HFFc6 (cell line): ENCODE measurements at places on chromosomes 1 and 21. TPM values are rescaled to one million over a fixed set of nuclear protein-coding genes. Genes with fewer than 3 reads are reported as not detected.

GRCh38 chr1:199463521-199464127 lies 563.9 kb upstream of the NR5A2 start:
- peak; percentile 73 for DNase-seq

DNA sequence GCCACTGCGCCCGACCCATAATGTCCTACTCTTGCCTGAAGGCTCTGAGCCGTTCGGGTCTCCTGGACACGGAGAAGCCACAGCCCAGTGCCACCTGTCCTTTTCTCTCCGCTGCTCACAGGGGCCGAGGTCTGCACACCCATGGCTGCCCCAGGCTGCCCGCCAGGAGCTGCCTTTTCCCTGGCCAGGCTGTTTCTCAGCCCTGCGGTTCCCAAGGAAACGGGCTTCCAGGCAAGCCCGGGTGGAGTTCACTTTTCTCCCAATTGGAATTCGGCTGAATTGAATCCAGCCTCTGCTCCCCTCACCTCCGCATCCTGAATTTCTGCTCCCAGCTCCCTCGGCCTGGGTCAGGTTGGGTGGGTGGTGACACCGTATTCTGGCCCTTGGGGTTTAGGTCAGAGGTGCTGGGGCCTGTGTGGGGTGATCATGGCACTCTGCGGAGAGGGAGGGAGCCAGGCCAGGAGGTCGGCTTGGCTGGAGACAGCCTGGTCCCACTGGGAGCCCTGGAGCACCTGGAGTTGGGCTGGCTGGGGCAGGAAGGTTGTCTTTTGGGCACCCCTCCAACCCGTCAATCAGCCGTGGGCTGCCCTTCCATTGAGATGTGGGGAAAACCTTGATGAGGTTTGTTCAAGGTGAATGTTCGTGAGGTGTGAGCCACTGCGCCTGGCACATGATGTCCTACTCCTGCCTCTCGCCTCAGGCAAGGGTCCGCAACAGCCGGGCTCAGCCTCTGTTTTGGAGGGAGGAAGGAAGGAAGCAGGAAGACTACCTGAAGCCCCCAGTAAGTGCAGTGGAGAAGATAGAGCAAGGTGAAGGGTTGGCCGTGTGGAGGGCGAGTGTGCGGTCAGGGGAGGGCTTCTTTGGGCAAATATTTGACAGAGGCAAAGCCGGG lies 25.1 kb downstream of the RRP1 start:
- no peak for DNase-seq

- no peak for DNase-seq
Observed at GRCh38 chr1:110476028-110476765, 25.2 kb downstream of the PROK1 start.

GRCh38 chr21:15243406-15243805 lies 178.6 kb upstream of the NRIP1 start:
- no peak for DNase-seq

- no peak for DNase-seq
Observed at GRCh38 chr1:27150641-27151040, 4.3 kb downstream of the SLC9A1 start.

DNA sequence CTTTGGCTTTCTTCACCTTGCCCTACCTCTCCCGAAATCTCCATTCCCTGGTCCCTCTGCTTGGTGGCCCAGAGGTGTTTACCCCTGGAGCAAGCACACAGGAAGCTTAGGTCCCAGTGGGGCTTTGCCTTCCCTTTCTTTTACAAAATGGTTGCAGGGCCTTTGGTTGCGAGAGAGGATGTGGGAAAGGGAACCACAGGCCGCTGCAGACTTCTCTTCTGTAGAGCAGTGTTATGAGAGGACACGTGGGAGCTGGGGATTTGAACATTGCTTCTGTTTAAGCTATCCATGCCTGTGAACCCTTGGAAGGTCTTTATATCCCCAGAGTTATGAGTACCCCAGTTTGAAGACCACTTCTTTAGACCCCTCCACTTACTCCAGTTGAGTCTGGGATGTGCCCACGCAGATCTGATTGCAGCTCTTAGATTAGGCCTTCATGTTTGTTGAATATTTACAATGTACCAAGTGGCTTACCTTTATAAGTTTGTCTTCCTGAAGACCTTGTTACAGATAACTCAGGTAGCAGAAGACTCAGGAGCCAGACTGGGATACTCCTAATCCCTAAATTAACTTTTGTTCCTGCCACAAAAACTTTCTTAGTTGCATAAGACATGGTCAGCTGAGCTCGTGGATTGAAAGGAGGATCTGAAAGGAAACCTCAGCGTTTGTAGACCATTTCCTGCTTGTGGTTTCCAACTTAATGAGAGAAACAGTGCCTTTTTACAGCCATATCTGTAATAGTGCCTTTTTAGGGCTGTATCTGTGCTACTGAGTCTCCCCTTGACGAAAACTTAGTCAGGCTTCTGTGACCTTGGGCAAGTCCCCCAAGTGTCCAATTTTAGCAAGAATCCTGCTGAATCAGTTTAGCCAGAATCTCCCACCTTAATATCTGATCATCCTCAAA lies 21.9 kb upstream of the IVNS1ABP start:
- no peak for DNase-seq

- DNase-seq, result no peak
Observed at GRCh38 chr21:44865561-44866280, 7.8 kb downstream of the PTTG1IP start.

DNA sequence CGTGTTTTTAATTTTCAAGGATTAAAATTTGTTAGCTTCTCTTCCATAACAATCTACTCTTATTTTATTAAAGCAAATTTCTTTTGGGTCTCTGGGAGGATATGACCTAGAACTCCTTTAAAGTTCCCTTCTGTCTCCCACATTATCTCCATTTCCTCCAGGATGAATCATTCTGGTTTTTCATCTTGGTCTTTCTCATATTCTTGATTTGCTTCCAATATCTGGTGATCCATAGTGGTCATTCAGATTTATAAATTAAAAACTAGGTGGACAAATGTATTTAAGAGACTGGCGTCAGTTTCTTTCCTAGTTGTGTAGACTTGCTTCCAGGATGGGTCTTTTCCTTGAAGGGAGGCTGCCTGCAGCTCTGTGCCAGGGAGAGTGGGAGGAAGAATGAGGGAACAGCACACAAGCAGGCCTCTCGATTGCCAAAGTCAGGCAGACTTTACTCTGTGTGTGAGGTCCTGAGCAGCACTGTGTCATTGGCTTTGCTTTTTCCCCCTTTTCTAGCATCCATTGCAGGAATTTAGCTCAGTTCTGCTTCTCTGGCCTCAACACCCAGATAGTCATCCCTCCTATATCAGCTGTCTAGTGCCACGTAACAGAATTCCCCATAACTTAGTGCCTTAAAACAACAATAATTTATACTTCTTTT lies 48.1 kb upstream of the FOXO6 start:
- DNase-seq, result no peak

DNA sequence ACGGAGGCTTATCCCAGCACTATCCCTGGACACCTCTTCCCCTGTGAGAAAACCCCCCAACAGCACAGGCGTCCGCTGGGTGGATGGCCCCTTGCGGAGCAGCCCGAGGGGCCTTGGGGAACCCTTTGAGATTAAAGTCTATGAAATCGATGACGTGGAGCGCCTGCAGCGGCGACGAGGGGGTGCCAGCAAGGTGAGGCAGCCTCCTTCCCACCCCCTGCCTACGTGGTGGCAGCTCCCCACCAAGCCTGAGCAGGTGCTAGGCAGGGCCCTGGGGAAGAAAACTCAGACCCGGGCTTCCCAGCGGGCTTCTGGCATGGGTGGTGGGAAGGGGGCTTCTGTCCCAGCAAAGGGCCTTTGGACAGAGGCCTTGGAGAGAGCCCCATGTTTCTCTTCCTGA lies 543.3 kb downstream of the KIF26B start:
- DNase-seq, result no peak

DNA sequence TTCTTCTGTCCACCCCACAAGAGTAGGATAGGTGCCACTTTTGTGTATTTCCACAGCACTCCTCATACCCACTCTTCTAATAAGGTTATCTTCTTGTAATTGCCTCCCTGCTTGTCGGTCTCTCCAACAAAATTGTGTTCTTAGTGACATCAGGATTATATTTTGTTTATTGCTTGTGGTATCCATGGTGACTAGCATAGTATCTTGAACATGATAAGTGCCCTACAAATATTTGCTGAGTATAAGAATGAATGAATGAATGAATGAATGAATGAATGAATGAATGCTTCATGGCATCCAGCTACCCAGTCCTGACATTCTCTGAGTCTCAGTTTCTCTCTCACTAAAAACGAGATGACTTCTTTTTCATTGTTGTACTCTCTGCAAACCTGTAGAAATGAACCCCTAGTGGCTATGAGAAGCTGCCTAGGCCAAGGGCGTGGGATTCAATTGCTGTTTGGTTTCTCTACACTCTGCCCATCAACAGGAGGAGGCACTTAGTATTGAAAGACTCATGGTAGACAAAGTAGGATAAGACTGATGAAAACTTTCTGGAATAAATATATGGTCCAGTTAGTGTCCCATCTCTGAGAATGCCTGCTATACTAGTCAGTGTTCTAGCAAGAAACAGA lies 121.0 kb downstream of the TMEM53 start:
- no peak for DNase-seq

- no peak for DNase-seq
Observed at GRCh38 chr1:226578946-226579578, 30.5 kb downstream of the STUM start.

GRCh38 chr1:27967884-27968466 lies 8.2 kb downstream of the XKR8 start:
- DNase-seq, result no peak

GRCh38 chr1:177287994-177288393 lies 117.2 kb downstream of the BRINP2 start:
- no peak for DNase-seq

DNA sequence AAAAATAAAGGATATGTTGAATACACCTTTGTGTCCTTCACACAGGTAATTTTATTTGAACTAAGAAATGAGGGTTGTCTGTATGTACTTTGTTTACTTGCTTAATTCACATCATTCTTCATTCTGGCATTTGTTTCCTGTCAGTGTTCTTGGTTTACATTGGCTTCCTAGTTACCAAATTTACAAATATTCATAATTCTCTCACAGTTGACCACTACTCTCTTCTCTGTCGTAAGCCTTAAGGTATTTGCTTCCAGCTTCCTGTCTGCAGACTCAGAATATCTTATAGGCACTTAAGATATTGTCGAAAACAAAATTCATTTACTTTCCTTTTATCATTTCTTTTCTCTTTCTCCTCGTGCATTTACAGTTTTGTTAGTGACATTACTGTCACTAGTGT lies 15.9 kb downstream of the RNPC3 start:
- DNase-seq, result no peak

DNA sequence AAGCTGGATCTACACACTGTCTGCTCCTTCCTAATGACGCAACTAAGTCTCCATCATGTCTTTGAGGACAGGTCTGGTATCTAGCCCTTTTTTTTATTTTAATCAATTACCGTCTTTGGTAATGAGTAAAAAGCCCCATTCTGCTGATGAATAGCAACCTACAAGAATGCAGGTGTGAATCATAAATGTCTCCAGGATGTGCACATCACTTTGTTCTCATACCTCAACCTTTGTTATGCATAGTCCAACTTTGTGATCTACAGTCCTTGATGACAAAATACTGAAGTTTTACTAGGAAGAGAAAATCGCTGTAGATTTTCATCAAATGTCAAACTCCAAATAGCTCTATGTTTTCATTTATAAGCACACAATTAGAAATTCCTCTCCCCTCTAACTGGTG lies 39.3 kb downstream of the PLPPR5 start:
- no peak for DNase-seq

DNA sequence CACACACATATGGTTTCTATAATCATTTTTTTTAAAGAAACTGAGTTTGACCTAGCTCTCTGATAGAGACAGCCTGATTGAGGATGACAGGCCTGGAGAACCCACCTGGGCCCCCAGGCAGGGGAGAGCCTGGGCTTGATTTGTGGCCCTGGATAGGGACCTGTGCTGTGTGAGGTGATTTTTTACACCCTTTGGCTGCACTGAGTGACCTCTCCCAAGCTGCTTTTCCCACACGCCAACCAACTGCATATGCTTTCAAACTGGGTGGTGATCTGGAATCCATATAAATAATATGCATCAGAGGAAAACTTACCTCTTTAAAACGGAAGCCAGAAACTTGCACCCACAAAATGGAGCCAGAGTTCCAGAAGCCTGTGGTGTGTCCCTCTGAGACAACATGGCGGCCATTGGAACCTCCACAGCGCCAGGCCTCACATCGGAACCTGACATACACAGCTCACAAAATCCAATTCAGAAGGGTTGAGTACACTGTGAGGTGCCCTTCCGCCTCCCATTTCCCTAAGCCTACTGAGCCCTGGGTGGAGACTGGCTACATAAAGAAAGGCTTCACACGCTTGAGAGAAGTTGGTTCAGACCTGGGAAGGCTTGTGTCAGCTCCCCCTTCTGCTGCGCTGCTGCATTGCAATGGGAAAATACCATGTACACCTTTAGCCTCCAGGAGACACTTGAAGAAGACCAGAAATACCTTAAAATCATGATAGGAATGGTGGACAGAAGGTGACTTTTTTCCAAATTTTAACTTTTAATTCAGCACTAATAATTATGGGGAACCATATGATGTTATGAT lies 160.7 kb downstream of the HHIPL2 start:
- no peak for DNase-seq

- no peak for DNase-seq
Observed at GRCh38 chr1:143665606-143666005, 306.2 kb downstream of the FAM72C start.

GRCh38 chr1:217004776-217005436 lies 281.7 kb upstream of the ESRRG start:
- DNase-seq, result no peak

- DNase-seq, result no peak
Observed at GRCh38 chr21:17352996-17353655, 159.7 kb upstream of the CXADR start.

- no peak for DNase-seq
Observed at GRCh38 chr1:196590012-196590708, 18.1 kb downstream of the KCNT2 start.

The SH3BGR gene
- 1.2 to 2.2 TPM (median 2.1 TPM) in 3 replicates for total RNA-seq

The PRKCZ gene
- 0.96 to 2.2 TPM (median 1.9 TPM) in 3 replicates for total RNA-seq

The TFF3 gene
- total RNA-seq, result not detected in 3 replicates

The ZNF697 gene
- 7.0 to 8.3 TPM (median 7.9 TPM) in 3 replicates for total RNA-seq

The BACE2 gene
- total RNA-seq, result 4.0 to 15.5 TPM (median 11.9 TPM) in 3 replicates

The NECTIN4 gene
- 0.07 to 0.13 TPM (median 0.09 TPM) in 3 replicates for total RNA-seq

The F13B gene
- total RNA-seq, result not detected in 3 replicates
